T-cell (primary cell): ENCODE measurements at places on chromosomes 13 and 19.

DNA sequence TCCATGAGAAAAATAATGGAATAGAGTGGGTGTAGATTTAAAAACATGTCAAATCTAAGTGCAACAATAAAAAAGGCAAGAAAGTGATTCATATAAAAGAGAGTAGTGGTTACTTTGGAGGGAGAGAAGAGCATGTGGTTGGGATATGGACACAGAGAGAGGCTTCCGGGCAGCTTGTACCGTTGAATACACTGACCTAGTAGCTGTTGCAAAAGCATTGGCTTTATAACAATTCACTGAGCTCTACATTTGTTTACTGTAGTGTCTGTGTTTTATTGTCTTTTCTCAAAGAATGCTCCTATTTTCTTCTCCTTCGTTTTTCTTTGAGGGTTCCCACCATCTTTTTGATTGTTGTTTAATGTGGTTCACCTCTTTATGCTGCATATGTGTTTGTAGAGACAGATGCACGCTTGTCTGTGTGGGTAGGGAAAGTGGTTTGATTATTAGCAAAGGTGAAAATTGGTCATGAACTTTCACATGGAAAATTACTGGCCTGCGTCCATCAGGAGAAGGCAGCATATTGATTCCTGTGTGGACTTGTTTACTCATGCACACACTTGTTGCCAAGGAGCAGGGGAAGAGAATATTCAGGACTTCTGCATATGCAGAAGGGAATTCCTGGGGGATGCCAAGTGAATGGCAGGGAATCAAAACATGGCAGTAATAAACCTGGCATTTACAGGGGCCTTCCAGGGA, 29.9 kb upstream of the IRS2 start:
- H3K27me3 ChIP-seq = peaks cover 14% of the 10 kb centered on the region
- DNase-seq = no peak
- H3K4me1 ChIP-seq = no peaks in the 10 kb centered on the region
- H3K36me3 ChIP-seq = no peaks in the 10 kb centered on the region

GRCh38 chr13:47454986-47455385, 546.1 kb downstream of the SUCLA2 start:
- no peak for DNase-seq
- H3K27ac ChIP-seq = no peak overlapping the region
- H3K4me3 ChIP-seq = no peak overlapping the region
- no peaks in the 10 kb centered on the region for H3K27me3 ChIP-seq
- no peaks in the 10 kb centered on the region for H3K4me1 ChIP-seq

- no peaks in the 10 kb centered on the region for H3K27me3 ChIP-seq
- H3K27ac ChIP-seq = peak overlapping the region; percentile 3
- peaks cover 20% of the 10 kb centered on the region for H3K4me1 ChIP-seq
These were observed 511 bp downstream of the GARRE1 start for GRCh38 chr19:34254698-34255432.

GRCh38 chr13:57992416-57992815, 360.9 kb downstream of the PCDH17 start:
- H3K27me3 ChIP-seq = no peaks in the 10 kb centered on the region
- H3K27ac ChIP-seq = no peak overlapping the region
- DNase-seq = no peak
- H3K4me1 ChIP-seq = no peaks in the 10 kb centered on the region
- H3K4me3 ChIP-seq = no peak overlapping the region

DNA sequence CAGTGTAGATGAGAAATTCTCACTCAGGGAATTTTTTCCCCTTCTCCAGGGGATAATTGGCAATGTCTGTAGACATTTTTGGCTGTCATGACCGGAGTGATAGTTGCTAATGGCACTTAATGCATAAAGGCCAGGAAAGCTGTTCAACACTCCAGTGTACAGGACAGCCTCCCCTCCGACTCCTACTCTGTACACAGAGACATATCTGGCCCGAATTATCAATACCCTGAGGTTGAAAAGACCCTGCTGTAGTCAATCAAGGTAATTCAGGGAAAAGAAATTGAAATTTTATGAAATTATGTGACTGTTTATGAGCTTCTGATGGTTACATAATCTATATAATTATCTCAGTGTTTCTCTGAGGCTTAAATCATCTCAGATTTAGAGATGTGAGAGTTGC, 720.7 kb downstream of the OLFM4 start:
- no peak for DNase-seq
- H3K27me3 ChIP-seq = no peaks in the 10 kb centered on the region
- no peak overlapping the region for H3K27ac ChIP-seq
- H3K4me3 ChIP-seq = no peak overlapping the region

GRCh38 chr19:49949742-49950589, 11.0 kb downstream of the SIGLEC11 start:
- H3K36me3 ChIP-seq = no peaks in the 10 kb centered on the region
- no peak overlapping the region for H3K4me3 ChIP-seq
- DNase-seq = no peak
- no peak overlapping the region for H3K27ac ChIP-seq

DNA sequence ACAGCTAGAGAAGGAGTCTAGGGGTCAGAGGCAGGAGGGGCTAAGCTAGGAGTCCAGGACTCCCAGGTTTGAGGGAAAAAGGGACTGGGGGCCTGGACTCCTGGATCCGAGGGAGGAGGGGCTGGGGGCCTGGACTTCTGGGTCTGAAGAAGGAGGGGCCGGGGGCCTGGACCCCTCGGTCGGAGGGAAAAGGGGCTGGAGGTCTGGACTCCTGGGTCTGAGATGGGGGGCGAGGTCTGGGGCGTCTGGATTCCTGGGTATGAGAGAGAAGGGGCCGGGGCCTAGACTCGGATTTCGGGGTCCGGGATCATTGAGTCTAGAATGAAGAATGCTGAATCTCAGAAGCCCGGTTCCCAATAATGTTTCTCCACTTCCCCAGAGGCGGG, 18.5 kb downstream of the BRSK1 start:
- DNase-seq = no peak
- H3K27ac ChIP-seq = peak overlapping the region; percentile 53
- H3K4me1 ChIP-seq = peaks cover 17% of the 10 kb centered on the region
- H3K36me3 ChIP-seq = no peaks in the 10 kb centered on the region

DNA sequence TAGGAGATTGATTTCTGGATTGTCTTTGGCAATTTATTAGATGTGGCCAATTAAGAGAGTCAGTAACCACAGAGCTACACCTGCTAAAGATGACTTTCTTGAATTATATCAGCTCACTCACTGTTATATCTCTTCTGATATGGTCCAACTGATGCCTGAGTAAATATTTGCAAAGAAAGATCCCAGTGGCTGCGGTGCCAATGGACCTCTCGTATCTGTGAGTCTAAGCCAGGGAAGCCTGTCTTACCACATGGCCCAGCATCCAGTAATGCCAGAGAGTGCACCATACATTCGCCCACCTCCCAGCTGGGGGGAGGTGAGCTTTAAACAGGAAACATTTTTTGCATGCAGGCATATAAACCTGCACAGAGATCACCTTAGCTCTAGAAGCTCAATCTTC, 82.7 kb upstream of the SLC15A1 start:
- no peaks in the 10 kb centered on the region for H3K27me3 ChIP-seq
- H3K4me1 ChIP-seq = no peaks in the 10 kb centered on the region
- H3K36me3 ChIP-seq = no peaks in the 10 kb centered on the region
- DNase-seq = no peak

DNA sequence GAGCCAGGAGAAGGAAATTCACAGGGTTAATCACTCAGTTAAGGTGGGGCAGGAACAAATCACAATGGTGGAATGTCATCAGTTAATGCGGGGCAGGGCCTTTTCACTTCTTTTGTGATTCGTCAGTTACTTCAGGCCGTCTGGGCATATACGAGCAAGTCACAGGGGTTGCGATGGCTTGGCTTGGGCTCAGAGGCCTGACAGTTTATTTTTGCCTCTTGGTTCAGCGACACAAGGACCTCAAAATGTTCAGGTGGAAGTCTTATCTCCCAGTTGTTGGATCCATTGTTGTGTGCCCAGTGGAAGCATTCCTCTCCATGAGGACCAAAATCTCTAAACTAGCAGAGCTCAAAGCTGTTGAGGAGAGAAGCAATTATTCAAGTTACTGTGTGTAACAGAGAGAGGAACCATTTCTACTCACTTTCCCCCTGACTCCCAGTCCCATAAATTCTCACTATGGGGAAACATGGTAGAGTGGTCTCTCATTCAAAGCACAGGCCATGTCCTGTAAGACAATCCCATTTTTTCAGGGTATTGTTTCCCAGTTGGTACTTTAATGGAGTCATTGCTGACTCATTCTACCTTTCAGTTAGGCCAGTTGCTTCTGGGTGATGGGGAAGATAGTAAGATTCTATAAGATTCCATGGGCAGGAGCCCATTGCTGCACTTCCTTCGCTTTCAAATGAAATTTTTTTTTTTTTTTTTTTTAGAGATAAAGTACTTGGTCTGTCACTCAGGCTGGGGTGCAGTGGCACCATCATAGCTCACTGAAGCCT, 8.8 kb upstream of the COX7A1 start:
- H3K27me3 ChIP-seq = no peaks in the 10 kb centered on the region
- no peak overlapping the region for H3K4me3 ChIP-seq
- H3K36me3 ChIP-seq = no peaks in the 10 kb centered on the region
- H3K27ac ChIP-seq = no peak overlapping the region
- H3K4me1 ChIP-seq = no peaks in the 10 kb centered on the region
